ENCODE measurements at places on chromosomes 16 and 17.

GRCh38 chr17:2191785-2192184 lies 111.8 kb downstream of the SMG6 start:
- no peak overlapping the region for H3K4me3 ChIP-seq
- peaks cover 10% of the 10 kb centered on the region for H3K4me1 ChIP-seq
- H3K27me3 ChIP-seq, result no peaks in the 10 kb centered on the region
- no peaks in the 10 kb centered on the region for H3K36me3 ChIP-seq
- peak overlapping the region; percentile 77 for H3K27ac ChIP-seq

DNA sequence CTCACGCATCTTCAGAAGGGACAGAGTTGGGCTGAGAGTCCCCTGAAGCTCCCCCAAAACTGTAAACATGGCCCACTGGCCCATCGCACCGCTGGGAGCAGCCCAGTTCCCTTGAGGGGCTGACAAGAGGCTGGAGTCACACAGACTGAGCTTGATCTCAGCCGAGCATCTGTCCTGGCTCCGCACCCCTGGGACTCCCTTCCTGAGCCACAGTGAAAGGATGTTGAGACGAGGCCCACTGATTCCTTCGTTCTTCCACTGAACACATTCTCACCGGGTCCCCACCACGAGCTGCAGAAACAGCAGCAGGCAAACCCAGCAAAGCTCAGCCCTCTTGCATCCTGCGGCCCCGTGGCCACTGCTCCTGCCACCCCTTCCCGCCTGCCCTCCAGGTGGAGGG lies 145.9 kb upstream of the CIBAR2 start:
- no peak overlapping the region for H3K4me3 ChIP-seq
- peaks cover 7% of the 10 kb centered on the region for H3K4me1 ChIP-seq
- H3K27me3 ChIP-seq, result no peaks in the 10 kb centered on the region
- H3K27ac ChIP-seq, result no peak overlapping the region
- H3K36me3 ChIP-seq, result no peaks in the 10 kb centered on the region

- H3K36me3 ChIP-seq, result no peaks in the 10 kb centered on the region
- H3K4me3 ChIP-seq, result no peak overlapping the region
- DNase-seq, result no peak
Measured at GRCh38 chr16:48507886-48508285, 102.1 kb downstream of the N4BP1 start.

DNA sequence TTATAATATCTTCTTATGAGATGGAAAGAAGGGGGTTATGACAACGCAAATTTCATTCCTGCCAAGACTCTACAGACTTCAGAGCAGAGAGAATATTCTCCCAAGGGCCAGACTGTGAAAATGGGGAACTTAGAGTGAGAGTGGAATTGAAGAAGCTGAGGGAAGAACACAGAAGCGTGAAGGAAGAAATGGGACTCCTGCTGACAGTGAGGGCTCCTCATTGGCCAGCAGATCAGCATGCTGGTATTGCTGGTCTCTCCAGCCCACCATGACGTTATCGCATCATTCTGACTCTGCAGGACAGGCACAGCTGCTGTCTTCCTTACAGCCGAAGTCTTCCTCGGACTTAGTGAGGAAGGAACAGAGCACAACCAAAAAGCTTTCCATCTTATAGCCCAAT lies 24.3 kb downstream of the CCL4 start:
- H3K4me3 ChIP-seq, result no peak overlapping the region
- no peak for DNase-seq
- no peaks in the 10 kb centered on the region for H3K36me3 ChIP-seq
- H3K27me3 ChIP-seq, result no peaks in the 10 kb centered on the region
- H3K4me1 ChIP-seq, result peaks cover 2% of the 10 kb centered on the region
- peak overlapping the region; percentile 19 for H3K27ac ChIP-seq

- no peak overlapping the region for H3K4me3 ChIP-seq
- no peak overlapping the region for H3K27ac ChIP-seq
- no peaks in the 10 kb centered on the region for H3K4me1 ChIP-seq
Measured at GRCh38 chr16:72428681-72429376, 256.9 kb upstream of the PMFBP1 start.

DNA sequence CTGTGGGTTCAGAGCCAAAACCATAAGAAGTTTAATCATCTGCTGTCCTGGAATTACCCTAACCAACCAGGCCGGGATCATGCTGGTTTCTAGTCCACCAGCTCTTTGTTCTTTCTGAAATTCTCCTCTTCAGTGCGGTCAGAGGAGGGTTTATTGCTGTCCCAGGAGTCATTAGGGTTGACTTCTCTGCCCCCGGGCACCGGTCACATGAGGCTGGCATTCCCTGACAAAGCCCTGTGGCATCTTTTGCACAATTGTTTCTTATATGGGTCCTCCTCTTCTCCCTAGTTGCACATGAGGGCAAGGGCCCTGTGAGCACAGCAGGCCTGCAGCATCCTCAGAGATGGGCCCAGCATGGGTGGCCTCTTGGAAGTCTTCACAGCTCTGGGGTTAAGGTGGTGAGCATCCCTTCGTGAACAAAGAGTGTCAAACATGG lies 243.9 kb downstream of the IRF8 start:
- H3K27me3 ChIP-seq, result no peaks in the 10 kb centered on the region
- no peak overlapping the region for H3K27ac ChIP-seq
- H3K4me1 ChIP-seq, result no peaks in the 10 kb centered on the region

DNA sequence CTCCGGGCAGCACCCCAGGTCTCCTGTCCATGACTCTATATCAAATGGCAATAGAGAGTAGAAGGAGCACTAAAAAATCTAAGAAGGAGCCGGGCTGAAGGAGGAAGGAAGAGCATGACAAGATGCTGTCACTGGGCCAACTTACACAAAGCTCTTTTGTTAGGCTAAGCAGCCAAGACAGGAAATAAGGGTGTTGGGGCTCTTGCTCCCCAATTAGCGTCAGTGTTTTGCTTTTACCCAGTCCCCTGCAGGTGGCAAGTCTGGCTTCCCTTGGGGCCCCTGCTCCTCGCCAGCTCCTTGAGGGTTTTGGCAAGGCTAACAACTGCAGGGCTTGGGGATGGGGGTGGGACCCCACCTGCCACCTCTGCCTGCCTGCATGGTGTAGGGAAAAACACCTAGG lies 120.5 kb downstream of the CCT6B start:
- H3K36me3 ChIP-seq, result no peaks in the 10 kb centered on the region
- H3K4me1 ChIP-seq, result no peaks in the 10 kb centered on the region
- no peak overlapping the region for H3K27ac ChIP-seq
- H3K27me3 ChIP-seq, result no peaks in the 10 kb centered on the region
- H3K4me3 ChIP-seq, result no peak overlapping the region
- DNase-seq, result no peak

DNA sequence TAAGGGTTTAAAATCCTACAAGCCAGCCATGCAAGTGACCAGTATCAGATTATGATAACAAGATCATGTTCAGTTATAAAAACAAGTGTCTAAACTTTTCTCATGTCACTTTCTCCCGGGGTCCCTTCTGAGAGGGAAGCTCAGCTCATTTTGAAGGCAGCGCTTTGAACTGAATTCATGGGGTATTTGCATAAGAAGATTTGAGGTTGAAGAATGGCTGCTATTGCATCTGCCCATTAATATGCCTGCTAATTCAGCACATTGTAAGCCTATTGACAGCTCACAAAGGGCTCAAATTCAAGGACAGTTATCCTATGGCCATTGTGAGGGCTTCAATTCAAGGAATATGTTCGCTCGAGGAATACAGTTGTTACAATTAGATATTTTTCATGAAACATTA lies 290.2 kb upstream of the IRX3 start:
- no peak overlapping the region for H3K27ac ChIP-seq
- H3K4me3 ChIP-seq, result no peak overlapping the region
- no peak for DNase-seq

GRCh38 chr16:57834936-57835335 lies 32.6 kb upstream of the KIFC3 start:
- H3K36me3 ChIP-seq, result no peaks in the 10 kb centered on the region
- H3K27me3 ChIP-seq, result no peaks in the 10 kb centered on the region
- H3K4me3 ChIP-seq, result no peak overlapping the region
- no peak for DNase-seq
- no peaks in the 10 kb centered on the region for H3K4me1 ChIP-seq
- H3K27ac ChIP-seq, result no peak overlapping the region

DNA sequence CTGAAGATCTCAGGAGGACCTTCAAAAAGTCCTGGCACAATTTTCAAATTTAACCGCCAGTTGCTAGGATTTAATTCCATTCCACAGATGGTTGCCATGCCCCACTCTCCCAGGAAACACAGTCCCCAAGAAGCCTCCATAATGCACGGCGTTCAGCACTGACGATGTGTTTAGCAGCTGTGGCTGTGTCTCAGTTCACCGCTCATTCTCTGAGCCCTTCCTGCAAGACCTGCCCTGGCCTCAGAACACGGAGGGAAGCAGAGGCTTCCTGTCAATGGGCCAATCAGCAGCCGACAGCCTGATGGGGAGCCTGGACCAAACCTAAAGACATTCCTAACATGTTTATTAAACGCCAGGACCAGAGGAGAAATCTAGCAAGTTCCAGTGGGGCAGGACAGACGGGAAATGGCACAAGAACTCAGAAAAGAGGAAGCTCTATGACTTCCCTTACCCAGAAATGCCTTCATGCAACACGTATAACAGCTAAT lies 4.9 kb downstream of the MYLK3 start:
- no peak overlapping the region for H3K4me3 ChIP-seq
- H3K27me3 ChIP-seq, result no peaks in the 10 kb centered on the region
- no peak overlapping the region for H3K27ac ChIP-seq
- no peaks in the 10 kb centered on the region for H3K36me3 ChIP-seq
- no peak for DNase-seq

GRCh38 chr16:20614186-20615141 lies 38.3 kb upstream of the ACSM2B start:
- no peaks in the 10 kb centered on the region for H3K36me3 ChIP-seq
- no peaks in the 10 kb centered on the region for H3K27me3 ChIP-seq
- H3K4me1 ChIP-seq, result no peaks in the 10 kb centered on the region
- DNase-seq, result no peak
- no peak overlapping the region for H3K27ac ChIP-seq

- peak overlapping the region; percentile 44 for H3K27ac ChIP-seq
- peaks cover 3% of the 10 kb centered on the region for H3K36me3 ChIP-seq
- H3K4me1 ChIP-seq, result peaks cover 3% of the 10 kb centered on the region
- no peak overlapping the region for H3K4me3 ChIP-seq
- no peak for DNase-seq
- H3K27me3 ChIP-seq, result no peaks in the 10 kb centered on the region
Measured at GRCh38 chr16:85151603-85152413, 39.5 kb upstream of the CIBAR2 start.

- DNase-seq, result no peak
- H3K27me3 ChIP-seq, result no peaks in the 10 kb centered on the region
- H3K27ac ChIP-seq, result no peak overlapping the region
- no peaks in the 10 kb centered on the region for H3K4me1 ChIP-seq
- H3K4me3 ChIP-seq, result no peak overlapping the region
Measured at GRCh38 chr16:3472878-3473595, 22.3 kb downstream of the C16orf90 start.

GRCh38 chr16:11291091-11291703 lies 10.1 kb upstream of the PRM1 start:
- H3K27me3 ChIP-seq, result no peaks in the 10 kb centered on the region

GRCh38 chr16:67150833-67151396 lies at the start of gene B3GNT9:
TSS of gene B3GNT9 (minus strand) at chr16:67150998. CDS start at chr16:67150485, 513 bp downstream.
- H3K4me1 ChIP-seq, result no peaks in the 10 kb centered on the region
- H3K4me3 ChIP-seq, result peak within 1 kb of the TSS; percentile 43
- no peaks in the 10 kb centered on the region for H3K36me3 ChIP-seq

GRCh38 chr16:68486502-68487202 lies 38.3 kb upstream of the SMPD3 start:
- H3K4me1 ChIP-seq, result peaks cover 37% of the 10 kb centered on the region
- peak overlapping the region; percentile 78 for H3K27ac ChIP-seq
- H3K4me3 ChIP-seq, result no peak overlapping the region
- no peaks in the 10 kb centered on the region for H3K36me3 ChIP-seq
- no peaks in the 10 kb centered on the region for H3K27me3 ChIP-seq
- peak; percentile 94 for DNase-seq

DNA sequence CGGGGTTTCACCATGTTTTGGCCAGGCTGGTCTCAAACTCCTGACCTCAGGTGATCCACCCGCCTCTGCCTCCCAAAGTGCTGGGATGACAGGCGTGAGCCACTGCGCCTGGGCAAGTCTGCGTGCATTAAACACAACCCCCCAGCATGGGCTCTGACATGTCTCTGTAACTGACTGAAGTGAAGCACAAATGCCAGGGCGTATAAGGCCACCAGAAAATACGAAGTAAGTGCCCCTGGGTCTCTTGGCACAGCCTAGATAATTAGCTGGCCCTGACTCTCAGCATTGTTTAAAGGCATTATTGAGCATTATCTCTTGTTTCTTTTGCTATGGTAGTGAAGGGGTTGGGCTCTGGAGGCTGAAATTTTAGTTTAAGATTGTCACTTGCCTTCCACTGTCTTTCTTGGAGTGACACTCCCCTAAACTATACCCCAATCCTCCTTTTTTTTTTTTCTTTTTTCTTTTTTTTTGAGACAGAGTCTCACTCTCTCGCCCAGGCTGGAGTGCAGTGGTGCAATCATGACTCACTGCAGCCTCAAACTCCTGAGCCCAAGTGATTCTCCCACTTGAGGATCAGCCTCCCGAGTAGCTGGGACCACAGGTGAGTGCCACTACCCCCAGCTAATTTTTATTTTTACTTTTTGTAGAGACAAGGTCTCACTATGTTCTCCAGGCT lies 8.2 kb upstream of the SEC14L1 start:
- DNase-seq, result no peak
- H3K4me3 ChIP-seq, result no peak overlapping the region
- no peak overlapping the region for H3K27ac ChIP-seq
- no peaks in the 10 kb centered on the region for H3K27me3 ChIP-seq

- H3K27me3 ChIP-seq, result no peaks in the 10 kb centered on the region
- DNase-seq, result no peak
- H3K4me1 ChIP-seq, result no peaks in the 10 kb centered on the region
- H3K36me3 ChIP-seq, result peaks cover 17% of the 10 kb centered on the region
- H3K4me3 ChIP-seq, result no peak overlapping the region
Measured at GRCh38 chr16:21638573-21638975, 13.8 kb downstream of the IGSF6 start.

DNA sequence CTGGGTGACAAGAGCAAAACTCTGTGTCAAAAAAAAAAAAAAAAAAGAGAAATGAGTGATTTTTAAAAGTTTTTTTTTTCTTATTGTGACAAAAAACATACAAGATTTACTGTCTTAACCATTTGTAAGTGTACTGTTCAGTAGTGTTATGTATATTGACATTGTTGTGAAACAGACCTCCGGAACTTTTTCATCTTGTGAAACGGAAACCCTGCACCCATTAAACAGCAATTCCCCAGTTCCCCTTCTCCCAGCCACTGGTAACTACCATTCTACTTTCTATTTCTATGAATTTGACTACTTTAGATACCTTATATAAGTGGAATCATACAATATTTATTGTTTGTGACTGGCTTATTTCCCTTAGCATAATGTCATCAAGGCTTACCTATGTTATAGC lies 18.7 kb downstream of the DUS2 start:
- no peaks in the 10 kb centered on the region for H3K4me1 ChIP-seq
- no peak for DNase-seq
- no peak overlapping the region for H3K27ac ChIP-seq
- H3K36me3 ChIP-seq, result no peaks in the 10 kb centered on the region

Measured in small intestine (tissue), 16 donors.